Stimulated activated CD4-positive, alpha-beta T cell treated with anti-CD3 and anti-CD28 coated beads, Interleukin-2, amount 100 ng/mL, for 48 hours (primary cell): ENCODE measurements at places on chromosomes 6 and 20.

DNA sequence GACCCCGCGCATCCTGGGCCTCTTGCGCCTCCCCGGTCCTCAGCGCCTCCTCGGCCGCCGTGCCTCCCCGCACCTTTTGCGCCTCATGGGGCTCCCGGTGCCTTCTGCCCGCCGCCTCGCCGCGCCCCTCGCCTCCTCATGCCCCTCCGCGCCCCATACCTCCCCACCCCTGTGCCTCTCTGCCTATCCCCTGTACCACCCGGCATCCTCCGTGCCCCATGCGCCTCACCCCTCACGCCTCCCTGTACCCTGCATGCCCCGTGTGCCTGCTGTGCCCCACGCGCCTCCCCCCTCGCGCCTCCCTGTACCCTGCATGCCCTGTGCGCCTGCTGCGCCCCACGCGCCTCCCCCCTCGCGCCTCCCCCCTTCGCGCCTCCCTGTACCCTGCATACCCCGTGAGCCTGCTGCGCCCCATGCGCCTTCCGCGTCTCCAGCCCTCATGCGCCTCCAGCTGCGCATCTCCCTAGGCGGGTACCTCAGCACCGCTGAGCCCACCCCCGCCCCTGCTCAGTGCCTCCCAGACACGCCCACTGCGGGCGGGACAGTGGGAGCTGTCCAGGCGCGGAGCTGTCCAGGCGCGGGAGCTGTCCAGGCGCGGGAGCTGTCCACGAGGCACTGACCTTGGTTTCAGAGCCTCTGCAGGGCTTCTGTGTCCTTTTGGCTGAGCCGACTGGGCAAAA lies 37.1 kb downstream of the IGF2R start:
- DNase-seq, result no peak

GRCh38 chr6:13467216-13467600 lies 20.2 kb downstream of the GFOD1 start:
- no peak for DNase-seq

GRCh38 chr20:12702312-12702711 lies 306.5 kb upstream of the SPTLC3 start:
- DNase-seq, result no peak

DNA sequence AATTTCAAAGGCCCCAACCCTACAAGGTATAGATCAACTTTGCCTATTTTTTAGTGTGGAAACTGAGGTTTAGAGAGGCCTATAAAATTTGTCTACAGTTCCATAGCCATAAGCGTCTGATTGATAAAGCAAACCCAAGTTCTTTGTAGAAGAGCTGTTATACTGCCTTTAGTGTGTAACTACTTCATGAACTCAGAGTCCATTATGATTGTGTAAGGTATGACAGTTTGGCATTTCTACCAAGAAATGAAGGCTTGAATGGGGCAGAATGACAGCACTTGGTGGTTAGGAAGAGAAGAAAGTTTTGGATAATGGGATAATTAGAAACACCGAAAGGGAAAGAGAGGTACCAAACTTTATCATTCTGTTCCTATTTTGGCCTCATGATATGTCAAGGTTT lies 38.1 kb downstream of the SMAP1 start:
- DNase-seq, result no peak

GRCh38 chr6:65999288-65999791 lies 292.3 kb upstream of the EYS start:
- no peak for DNase-seq

- no peak for DNase-seq
Observed at GRCh38 chr6:161238081-161238480, 35.8 kb downstream of the AGPAT4 start.

GRCh38 chr20:44594730-44595129 lies 12.4 kb downstream of the PKIG start:
- no peak for DNase-seq

- no peak for DNase-seq
Observed at GRCh38 chr6:162618448-162619002, 109.0 kb downstream of the PRKN start.

- DNase-seq, result no peak
Observed at GRCh38 chr6:4178737-4179333, 43.5 kb upstream of the ECI2 start.

- DNase-seq, result no peak
Observed at GRCh38 chr6:105274678-105275077, 94.9 kb upstream of the POPDC3 start.

DNA sequence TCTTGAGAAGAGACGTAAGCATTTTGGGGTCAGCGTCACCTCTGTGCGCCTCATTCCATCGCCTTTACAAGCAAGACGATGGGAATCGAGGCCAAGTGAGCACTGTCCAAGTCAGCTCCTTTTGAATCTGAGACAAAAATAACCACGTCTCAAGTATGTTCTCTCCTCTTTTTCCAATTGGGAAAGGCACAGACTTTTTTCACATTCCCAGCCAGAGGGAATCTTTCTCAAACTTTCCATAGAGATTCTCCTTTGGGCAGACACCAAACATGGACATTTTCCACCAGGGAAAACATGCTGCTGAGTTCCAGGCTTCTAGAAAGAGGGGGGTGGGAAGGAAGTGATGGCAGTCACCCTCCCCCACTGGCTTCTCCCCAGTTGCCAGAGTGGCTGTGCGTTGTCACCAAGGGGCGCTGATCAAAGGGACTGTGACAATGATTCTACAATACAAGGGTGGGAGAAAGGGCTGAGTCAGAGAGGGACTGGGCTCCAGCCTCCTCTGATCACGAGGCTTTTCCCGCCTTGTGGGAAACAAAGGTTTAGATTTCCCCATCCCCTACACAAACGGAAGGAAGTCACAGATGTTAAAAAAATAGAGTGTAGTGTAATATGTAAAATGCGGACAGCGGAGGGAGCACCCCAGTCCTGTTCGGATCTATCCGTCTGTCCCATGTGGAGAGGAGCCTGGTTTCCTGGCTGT lies 281.9 kb upstream of the RNF24 start:
- no peak for DNase-seq

DNA sequence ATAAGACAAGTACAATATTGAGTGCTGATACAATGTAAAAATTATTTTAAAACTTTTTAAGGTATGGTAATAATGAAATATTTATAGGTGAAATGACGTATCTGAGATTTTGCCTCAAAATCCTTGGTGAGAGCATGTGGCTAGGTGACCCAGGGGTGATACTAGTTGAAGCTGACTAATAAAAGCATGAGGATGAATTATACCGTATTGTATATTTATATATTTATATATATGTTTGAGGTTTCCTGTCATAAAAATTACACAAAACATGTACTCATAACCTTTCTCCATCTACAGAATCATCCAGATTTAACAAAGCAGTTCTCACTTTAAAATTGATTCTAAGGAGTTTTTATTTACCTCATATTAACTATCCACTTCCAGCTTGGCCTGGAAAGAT lies 358.1 kb downstream of the CDKAL1 start:
- DNase-seq, result no peak

GRCh38 chr6:154298297-154298696 lies 58.3 kb downstream of the IPCEF1 start:
- DNase-seq, result no peak

- peak; percentile 57 for DNase-seq
Observed at GRCh38 chr6:2891768-2892170, 11.3 kb downstream of the SERPINB9 start.

GRCh38 chr6:1552296-1552761 lies 57.4 kb upstream of the FOXC1 start:
- DNase-seq, result no peak

DNA sequence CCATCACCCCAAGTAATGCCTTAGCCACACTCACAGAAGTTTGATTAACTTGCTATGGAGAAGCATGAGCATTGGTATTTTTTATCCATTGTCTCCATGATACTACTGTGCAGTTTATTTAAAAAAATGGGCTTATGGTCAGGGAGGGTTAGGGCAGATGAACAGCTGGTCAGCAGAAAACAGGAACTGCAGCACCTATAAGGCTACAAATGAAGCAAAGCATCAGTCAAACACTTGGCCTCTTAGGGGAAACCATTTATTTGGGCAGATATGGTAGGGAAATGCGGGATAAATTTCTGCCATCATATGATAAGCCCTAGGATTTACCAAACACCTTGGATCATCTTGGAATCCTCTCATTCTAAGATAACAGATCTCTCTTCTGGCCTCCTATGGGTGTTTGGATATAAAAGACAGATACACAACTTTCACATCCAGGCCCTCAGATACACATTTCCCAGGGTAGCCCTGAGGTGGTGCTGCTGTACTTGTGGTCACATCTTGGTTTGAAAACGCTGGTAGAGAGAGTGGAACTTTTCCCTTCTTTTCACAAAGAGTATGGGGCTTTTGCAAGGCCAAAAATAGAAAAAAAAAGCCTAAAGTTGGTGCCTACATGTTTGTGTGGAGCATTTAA lies 42.8 kb upstream of the AHI1 start:
- no peak for DNase-seq

GRCh38 chr6:132860254-132860653 lies 45.9 kb downstream of the RPS12 start:
- no peak for DNase-seq

- no peak for DNase-seq
Observed at GRCh38 chr20:53493311-53493857, 100.3 kb downstream of the ZNF217 start.

DNA sequence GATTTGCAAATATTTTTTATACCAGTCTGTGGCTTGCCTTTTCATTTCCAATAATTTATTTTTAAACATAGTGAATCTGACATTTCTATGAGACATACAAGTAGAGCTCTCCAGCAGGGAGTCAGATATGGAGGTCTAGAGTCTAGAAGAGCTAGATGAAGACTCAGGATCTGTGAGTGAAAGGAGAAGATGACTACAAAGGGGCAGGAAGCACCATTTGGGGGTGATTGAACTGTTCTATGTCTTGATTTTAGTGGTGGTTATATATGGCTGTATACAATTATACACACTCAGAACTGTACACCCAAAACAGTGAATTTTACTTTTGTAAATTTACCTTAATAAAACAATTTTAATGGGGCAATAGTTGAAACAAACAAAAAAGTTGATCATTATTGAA lies 127.9 kb upstream of the BACH2 start:
- DNase-seq, result no peak

- no peak for DNase-seq
Observed at GRCh38 chr6:7138921-7139358, 31.2 kb downstream of the RREB1 start.

DNA sequence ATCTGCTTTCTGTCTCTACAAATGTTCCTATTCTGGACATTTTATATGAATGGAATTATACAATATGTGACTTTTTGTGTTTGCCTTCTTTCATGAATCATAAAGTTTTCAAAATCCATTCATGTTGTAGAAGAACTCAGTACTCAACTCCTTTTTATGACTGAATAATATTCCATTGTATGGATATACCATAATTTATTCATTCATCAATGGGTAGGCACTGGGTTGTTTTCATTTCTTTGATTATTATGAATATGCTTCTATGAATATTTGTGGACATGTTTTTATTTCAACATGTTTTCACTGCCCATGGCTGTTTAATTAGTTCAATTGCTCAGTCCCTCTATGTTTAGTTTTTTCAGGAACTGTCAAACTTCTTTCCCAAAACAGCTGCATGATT lies 76.5 kb upstream of the GTSF1L start:
- no peak for DNase-seq

DNA sequence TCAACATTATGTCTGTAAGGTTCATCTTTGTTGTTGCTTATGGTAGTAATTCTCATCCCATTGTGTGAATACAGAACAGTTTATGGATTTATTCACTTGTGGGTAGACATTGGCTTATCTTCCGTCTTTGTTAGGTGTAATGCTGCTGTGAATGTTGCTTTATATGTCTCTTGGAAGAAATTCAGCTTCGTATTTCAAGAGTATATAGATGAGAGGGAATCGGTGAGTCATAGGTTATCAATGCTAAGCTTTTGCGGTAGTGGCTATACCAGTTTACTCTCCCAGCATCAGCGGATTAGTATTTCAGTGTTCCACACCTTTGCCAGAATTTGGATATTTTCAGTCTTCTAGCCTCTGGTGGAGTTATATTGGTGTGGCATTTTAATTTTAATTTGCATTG lies 77.8 kb downstream of the ZFAND3 start:
- DNase-seq, result no peak

DNA sequence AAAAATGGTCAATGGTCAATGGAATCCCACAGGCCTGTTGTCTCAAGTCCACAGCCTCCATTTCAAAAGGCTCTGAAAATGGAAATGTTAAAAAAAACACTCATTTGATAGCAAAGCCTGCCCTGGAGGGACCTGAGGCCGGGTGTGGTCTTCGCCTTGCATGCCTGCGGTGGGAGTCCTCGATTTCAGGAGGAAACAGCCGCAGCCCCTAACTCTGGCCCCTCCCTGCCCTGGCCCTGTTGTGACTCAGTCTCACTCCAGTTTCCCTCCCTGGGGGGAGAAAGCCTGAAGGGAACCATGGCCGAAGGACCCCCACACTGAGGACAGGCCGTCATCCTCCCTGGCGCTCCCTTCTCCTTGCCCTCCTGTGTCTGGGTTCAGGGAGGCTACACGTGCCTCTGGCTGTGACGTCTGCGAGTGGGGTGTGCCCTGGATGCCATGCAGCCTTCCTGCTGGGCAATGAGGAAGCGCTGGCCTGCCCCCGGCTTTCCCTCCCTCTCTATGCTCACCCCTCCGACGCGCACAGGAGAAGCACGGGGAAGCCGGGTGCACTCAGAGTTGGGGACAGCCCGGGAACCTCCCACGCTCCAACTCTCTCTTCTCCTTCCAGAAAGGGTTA lies 9.2 kb downstream of the BHLHE23 start:
- no peak for DNase-seq

GRCh38 chr6:169709293-169709692 lies 7.4 kb downstream of the C6orf120 start:
- DNase-seq, result no peak

DNA sequence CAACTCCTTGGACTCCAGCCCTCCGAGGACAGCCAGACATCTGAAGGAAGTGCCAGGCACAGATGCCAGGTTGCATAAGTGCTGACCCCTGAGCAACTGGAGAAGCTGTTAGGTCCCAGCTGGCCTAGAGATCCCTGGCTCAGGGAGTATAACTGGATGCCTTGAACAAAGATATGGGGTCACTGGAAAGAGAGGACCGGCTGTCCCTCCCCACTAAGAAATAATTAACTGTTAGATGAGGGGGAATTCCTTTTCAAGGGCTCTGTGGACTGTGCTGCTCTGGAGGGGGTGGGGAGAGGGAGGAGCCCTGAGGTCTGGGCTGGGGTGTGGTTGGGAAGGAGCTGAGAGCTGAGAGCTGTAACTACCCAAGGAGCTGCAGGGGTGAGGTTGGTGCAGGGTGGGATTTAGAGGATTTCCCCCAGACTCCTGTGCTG lies 39.6 kb downstream of the HLA-F start:
- DNase-seq, result no peak

DNA sequence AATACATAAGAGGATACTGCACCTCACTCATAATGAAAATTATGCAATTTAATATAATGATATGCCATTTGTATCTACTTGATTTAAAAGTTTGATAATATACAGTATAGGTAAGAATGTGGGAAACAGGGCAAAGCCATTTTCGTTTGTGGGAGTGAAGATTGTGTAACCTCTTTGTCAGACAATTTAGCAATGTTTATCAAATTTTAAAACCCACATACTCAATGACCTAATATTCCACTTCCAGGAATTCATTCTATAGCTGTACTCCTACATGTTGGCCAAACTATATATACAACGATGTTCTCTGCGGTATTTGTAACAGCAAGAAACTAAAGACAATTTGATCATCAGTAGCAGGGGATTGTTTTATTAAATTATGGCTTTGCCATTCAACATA lies 17.8 kb upstream of the FKBP5 start:
- no peak for DNase-seq

GRCh38 chr6:97459986-97460385 lies 177.0 kb upstream of the MMS22L start:
- DNase-seq, result no peak
